HL-60 (cell line): ENCODE measurements at places on chromosomes 4 and X.

- no peak for DNase-seq
Measured at GRCh38 chrX:1246816-1247215, 21.8 kb upstream of the CSF2RA start.

DNA sequence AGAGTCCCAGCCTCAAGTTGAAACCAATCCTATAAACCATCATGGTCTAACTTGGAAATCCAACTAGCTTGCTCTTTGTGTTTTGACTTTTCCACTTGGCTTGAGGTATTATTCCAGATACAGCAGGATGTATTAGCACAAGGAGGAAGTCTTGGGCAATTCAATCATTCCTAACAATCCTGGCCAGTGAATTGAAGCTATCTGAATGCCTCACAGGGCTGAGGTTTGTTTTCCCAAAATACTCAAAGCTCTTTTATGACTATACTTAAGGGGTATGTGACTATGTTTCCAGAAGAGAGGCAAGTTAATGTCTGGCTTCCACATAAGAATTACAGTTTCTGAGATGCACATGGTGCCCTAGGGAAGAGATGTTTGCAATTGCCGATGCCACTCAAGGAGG is 66.8 kb upstream of the SH3RF1 start:
- no peak for DNase-seq

DNA sequence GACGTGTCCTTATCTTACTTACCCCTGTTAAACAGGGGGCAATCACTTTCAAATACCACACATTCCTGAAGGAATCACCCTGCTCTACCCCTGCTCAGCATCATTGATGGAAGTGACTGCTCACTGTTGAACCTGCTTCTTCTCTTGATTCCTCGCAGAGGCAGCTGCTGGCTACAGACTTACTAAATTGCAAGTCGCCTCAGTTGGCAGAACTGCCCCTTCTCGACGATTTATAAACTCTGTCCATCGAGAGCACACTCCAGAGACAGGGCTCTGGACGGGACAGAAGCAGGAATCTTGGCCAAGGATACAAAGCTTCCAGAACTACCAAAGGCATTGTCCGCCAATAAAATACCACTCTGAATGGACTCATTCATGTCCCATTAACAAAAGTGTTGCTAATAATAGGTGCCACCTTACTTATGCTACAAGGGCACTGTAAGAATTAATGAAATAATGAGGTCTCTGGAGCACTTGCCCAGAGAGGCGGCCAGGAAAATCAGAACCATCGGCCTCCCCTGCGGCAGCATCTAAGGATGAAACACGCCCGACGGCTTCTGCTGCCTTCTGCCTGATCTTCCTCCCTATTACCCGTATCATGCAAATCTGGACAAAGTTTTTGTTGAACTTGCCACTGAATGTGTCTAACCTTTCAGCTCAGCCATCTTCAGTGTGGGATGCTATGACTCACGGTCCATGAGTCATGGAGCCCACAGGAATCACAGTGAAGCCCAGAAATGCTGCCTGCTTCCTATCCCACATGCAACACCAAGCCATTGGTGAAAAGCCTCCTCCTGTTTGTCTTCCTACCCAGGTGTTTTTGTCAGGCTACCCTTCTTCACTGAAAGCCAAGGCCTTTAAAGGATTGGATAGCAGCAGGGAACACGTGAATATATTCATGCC is 164.9 kb downstream of the MAML3 start:
- DNase-seq, result peak; percentile 38

DNA sequence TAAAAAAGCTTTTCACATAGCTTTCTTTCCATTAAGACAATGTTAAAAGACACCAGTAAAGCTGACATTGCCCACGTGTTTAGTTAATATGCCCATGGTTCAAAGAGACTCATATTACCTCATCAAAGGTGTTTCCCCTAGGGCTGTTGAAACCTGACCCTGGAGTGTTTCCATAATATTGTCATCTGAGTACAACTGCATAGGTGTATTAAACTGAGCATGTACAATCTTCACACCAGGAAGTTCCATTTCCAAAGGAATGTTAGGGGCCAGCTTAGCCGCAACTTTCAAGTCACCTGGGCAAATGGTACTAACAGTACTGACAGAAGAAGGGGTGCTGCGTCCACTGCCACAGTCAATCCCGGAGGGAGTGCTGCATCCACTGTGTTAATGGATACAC is 27.1 kb downstream of the PDLIM3 start:
- DNase-seq, result no peak

DNA sequence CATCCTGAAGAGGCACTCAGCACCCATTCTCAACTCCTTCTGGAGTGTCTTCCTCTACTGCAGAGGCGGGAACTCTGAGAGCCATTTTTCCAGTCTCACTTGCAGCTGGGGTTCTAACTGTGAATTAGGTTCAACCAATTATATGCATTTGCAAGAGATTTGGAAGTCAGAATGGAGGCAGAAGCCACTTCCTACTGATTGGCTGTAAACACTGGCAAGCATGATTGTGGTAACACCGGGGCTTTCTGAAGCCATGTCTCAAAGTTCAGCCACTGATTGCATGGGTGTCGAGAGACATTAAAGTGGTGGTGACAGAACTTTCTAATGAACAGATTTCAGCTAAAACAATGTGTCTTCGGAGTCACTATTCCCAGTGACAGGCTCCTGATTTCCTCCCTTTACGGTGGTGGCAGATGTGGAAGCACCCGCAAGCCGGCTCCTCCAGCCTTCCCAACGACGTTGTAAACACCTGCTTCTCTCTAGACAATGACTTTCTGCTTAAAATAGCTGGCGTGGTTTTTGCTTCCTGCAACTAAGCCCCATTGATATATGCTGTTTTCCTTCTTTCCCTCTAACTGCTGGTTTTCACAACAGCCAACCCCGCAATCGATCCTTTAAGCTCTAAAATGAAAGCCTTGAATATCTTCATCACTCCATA is 92.0 kb downstream of the IRF2 start:
- DNase-seq, result no peak

- no peak for DNase-seq
Measured at GRCh38 chr4:16896881-16897750, 1.3 kb downstream of the LDB2 start.

DNA sequence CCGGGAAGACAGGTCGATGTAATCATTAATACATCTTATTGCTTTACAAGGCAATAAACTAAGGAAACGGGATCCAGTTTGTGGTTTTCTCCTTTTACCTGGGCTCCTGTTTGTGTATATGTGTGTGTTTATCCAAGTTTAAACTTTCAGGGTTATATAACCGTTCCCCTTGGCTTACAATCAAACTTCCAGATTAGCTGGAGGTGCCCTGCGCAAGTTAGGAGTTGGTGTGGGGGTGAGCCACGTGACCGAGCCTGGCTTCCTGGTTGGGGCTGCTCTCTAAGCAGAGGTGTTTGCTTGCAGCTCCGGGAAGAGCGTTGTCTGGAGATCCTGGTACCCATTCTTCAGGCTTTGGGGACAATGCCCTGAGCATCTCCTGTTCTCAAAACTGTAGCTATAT is 129.2 kb downstream of the FHDC1 start:
- no peak for DNase-seq

- no peak for DNase-seq
Measured at GRCh38 chrX:47247999-47248320, 15.2 kb downstream of the USP11 start.

DNA sequence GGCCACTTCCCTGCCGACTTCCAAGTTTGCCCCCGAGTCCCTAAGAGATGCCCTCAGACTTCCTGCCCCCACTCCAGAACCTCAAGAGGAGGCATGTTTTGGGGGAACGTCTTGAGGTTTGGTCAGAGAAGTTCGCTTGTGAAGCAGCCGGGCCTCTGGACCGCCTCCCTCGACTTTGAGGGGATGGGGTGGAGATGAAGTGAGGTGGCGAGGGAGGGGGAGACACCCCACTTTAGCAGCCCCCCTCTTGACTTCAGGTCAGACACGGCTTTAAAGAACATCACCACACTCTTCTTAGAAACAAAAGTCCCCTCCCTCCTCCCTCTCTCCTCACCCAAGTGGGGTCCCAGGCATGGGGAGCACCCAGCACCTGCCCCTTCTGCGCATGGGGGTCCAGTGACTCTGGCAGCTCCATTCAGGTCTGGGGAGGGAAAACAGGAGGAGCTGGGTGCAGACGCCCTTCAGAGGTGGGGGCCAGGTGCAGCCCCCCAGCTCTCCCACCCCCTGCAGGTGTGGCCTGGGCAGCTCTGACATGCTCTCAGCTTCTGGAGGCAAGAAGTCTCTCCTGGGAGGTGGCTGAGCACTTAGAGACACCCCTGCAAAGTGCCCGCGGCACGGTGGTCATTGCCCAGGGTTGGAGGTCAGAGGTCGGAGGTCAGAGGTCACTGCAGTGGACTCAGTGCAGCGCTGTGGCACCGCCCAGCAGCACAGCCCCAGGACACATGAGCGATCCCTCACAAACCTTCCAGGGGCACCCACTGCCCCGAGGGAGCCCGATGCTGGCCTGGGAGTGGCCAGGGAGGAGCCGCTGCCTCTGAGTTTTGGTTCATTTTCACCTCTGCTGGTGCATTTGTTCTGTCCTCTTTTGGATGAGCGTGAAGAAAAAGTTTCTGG is 108.8 kb downstream of the CPZ start:
- no peak for DNase-seq

DNA sequence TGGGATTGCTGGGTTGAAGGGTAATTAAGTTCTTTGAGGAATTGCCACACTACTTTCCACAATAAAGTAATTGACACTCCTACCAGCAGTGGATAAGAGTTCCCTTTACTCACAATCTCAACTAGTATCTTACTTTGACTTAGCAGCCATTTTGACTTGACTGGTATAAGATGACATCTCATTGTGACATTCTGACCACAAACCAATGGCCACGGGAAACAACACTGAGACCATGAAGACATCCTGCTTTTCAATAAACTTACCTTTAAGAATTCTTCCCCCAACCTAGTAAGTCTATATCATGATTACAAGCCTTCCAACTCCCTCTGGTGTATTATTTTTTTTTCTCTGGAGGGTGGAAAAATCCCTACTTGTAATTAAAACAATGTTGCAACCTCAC is 66.9 kb upstream of the WDR1 start:
- no peak for DNase-seq

- DNase-seq, result no peak
Measured at GRCh38 chr4:87100168-87100567, 120.2 kb downstream of the KLHL8 start.

DNA sequence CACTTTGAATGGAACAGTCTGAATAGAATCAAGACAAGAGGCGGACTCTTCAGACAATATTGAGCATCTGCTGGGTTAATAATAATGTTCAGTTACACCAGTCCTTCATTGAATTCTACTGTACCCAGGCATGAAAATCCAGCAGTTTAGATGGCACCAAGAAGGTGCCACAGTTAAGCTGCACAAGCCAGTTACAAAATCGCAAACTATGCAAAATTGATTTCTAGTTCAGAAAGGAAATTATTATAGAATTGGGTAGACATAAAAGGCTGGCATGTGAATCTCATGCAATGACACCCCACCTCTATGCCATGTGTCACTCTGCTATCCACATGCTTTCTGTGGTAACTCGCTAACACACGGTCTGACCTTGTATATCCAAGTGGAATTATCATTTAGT is 105.8 kb upstream of the VCX3A start:
- DNase-seq, result no peak

DNA sequence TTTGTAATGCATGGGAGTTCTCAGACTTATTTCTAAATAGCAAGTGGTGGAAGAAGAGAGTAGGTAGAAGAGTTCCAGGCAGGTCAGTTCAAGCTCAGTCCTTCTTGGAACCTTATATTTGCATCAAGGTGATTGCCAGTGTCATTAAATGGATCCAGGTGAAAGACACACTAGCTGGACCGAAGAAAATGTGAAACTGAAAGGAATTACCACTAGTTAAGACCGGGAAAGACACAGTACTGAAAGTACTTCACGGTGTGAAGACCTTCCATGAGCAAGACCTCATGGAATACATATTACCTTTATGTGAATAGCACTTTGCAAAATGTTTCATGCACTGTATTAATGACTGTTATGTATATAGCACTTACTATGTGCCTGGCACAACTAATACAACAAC is 19.1 kb downstream of the TMEM150C start:
- no peak for DNase-seq

DNA sequence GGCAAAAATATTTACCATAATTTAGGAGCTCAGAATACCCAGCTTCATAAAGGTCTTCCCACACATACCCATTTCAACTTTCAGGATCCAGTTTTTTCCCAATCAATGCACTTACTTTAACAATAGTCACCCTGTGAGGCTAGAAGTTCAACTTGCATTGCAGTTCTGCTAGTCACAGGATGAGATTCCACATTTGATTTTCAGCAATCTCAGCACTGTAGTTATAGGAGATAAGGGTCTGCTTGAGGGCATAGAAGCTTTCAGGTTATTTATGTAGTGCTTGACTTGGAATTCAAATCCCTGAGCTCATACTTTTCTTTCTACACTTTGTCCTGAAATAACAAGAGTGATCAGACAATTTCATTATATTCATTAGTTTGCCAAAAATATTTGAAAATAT is 78.3 kb upstream of the IL2 start:
- DNase-seq, result no peak

- DNase-seq, result no peak
Measured at GRCh38 chr4:77159806-77160205, 2.8 kb downstream of the CCNG2 start.

- DNase-seq, result no peak
Measured at GRCh38 chr4:63663870-63664269, 745.4 kb downstream of the TECRL start.
